Ovary (tissue), 10 donors: ENCODE measurements at places on chromosomes 5 and 9.

DNA sequence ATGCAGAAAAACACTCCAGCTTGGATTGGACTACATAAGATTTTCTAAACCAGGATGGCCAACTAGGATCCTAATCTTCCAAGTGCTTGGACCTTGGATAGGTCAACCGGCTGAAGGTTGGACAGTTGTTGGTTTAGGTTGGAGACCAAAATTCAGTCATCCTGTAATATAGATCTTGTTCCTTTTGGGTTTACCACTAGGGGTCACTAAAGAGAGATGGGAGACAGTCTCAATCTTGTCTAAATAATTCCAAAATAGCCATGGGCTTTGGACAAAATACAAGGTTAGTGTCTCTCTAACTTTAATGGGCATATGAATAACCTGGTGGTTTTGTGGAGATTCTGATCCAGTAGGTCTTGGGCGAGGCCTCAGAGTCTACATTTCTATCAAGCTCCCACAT, 148.7 kb upstream of the ERCC6L2 start:
- no peak for DNase-seq

GRCh38 chr5:108386345-108387061, 4.6 kb upstream of the FBXL17 start:
- no peak for DNase-seq

- DNase-seq = no peak
Measured at GRCh38 chr9:133735931-133736330, 2.2 kb downstream of the SARDH start.

GRCh38 chr5:123665822-123666371, 153.9 kb downstream of the CSNK1G3 start:
- no peak for DNase-seq

- no peak for DNase-seq
Measured at GRCh38 chr5:38379350-38379937, 121.1 kb downstream of the EGFLAM start.

- DNase-seq = no peak
Measured at GRCh38 chr5:115072266-115073064, 97.2 kb downstream of the TRIM36 start.

DNA sequence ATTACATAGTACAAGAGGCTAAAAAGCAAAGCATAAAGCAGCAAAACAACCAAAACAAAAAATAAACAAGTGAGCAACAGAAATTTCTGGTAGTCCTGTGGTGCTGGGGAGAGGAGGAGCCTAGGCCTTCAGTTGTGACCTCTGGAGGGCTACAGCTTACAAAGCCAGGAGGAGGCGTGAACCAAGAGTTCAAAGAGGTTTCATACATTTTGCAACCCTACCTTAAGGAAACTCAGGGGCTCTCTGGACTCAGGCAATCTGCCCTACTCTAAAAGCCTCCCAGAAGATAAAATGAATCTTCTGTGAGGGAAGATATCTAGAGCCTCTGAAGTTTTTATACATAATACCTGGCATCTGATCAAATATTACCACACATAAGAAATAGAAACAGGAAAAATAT, 187.4 kb downstream of the AGTPBP1 start:
- no peak for DNase-seq
